ENCODE measurements at places on chromosomes 6 and 20.

- DNase-seq = no peak
Observed at GRCh38 chr6:7568021-7568420, 22.0 kb upstream of the SNRNP48 start.

DNA sequence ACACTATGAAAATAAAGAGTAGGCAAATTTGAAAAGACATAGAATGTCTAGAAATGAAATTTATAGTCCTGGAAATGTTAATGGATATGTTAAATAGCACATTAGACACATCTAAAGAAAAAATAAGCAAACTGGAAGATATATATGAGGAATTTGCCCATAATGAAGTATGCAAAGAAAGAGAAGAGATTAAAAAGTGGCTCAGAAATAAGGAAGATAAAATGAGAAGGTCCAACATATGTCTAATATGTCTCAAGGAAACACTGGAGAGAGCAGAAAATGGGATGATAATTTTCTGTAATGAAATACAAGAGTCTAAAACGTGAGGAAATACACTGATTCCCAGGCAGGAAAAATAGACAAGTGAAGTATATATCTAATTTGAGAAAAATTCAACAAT is 36.6 kb upstream of the ARID1B start:
- no peak for DNase-seq

GRCh38 chr6:43107344-43108062 is 31.4 kb downstream of the PTK7 start:
- DNase-seq = no peak

DNA sequence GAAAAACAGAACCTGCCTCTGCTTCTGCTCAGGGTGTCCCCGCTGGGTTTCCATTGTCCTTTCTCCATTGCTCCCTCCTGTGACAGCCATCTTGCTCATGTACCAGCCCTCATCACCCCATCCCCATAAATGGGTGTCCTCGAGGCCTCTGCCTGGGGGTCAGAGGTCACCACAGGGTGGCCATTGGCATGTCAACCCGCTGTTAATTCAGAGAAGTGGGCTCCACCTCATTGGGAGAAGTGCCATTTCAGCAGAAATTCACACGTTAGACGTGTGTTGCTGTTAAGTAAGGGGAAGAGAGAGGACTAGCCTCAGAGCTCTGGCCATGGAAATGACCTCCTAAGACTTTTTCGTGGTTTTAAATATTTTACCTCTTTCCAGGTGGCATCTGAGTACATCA is 71.9 kb downstream of the PTPN1 start:
- DNase-seq = no peak

- no peak for DNase-seq
Observed at GRCh38 chr6:5302220-5302946, 41.1 kb downstream of the FARS2 start.

DNA sequence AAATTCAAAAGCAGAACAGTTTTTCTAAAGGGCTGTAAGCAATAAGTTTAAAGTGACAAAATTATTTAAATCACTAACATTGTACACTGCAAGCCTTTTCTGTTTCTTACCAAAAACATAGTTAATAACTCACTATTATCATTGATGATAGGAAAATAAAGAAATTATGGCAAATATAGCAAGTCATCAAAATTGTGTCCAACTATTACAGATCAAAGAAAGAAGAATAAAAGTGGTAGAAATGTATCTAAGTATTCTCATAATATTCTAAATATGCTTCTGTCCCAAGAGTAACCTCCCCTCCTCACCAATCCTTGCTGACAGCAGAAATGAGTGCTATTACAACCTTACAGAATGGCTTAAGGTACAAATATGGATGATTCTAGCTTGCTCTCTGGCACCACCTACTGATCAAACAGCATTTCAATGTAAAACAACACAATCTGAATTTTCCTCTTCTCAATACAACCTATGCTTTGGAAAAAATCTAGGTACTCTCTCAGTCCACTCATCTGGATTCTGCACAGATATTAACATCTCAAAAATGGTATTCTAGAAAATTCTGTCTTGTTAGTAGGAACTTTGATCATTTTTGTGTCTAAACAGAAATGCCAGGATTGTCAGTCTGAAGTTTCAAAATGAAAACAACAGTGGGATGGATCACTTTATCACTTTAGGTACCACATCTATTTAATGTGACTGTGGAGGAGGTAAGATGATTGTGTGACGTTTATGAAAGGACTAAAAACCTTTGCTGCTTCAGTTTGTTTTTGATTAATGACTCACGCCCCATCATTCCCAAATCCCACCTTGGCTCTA is 40.9 kb downstream of the ZFP64 start:
- DNase-seq = no peak

DNA sequence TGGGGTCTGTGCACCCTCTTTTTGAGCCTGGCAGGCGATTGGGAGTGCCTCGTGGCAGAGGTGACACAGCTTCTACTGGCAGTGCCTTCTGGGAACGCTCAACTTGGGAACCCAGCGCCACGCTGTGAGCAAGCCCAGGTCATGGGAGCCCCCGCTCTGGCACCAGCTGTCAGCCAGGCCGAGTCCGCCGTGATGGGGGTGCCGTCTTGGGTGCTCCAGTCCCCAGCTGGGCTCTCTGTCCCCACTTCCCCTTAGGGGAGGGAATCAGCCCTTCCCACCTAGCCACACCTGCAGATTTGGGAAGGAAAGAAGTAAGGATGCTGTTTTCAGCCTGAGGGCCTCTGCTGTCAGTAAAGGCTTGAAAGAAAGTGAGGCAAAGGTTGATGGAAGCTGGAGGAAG is 31.0 kb upstream of the NTSR1 start:
- DNase-seq = no peak

DNA sequence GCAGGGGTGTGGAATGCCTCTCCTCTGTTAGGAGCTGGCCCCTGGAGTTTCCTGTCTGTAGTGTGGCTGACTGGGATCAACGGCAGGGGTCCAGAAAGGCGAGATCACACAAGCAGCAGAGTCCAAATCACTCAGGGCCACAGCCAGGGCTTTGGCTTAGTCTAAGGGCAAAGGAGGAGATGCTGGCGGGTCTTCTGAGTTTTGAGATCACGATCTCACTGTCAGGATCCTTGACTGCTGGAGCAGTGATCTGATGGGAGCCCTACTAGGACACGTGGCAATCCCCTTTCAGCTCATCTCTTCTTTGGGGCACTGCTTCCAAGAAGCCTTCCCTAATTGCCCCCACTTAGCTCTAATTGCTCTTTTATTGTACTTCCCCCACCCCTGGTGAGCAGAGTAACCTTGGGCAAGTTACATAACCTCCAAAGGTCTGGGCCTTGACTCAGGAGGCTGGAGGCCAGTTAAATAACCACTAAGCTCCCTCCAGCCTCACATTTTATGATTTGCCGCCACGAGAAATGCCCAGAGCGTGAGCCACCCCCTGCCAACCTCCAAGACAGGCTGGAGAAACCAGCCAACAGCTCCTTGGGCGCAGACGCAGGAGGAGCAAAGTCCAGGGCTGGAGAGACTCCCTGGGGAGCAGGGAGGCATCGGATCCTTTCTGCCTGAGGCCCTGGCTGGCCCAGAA is 12.0 kb downstream of the KCNK5 start:
- DNase-seq = no peak

DNA sequence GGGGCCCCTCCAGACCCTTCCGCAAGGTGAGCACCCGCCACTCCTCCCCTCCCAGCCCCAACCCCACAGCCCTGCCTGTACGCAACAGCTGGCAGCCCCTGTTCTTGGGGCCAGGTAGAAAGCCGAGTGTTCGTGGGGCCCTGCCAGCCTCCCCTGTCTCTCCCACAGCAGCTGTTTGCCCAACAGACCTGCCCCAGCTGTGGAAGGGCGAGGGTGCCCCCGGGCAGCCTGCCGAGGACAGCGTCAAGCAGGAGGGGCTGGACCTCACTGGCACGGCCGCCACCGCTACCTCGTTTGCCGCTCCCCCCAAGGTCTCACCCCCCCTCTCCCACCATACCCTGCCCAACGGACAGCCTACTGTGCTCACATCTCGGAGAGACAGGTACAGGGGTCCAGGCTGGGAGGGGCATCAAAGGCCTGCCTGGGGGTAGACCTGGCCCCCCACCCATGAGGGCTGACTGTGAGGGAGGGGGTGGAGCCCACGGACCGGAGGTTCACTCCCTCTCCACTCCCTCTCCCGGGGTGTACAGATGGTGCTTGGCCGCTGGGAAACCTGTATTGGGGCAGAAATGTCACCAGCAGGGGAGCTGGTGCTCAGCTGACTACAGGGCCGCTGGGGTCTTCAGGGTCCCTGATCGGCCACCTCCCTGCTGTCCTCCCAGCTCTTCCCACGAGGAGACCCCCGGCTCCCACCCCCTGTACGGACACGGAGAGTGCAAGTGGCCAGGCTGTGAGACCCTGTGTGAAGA is 41.1 kb downstream of the FOXP4 start:
- no peak for DNase-seq

- no peak for DNase-seq
Observed at GRCh38 chr6:113664909-113665308, 192.2 kb upstream of the MARCKS start.

DNA sequence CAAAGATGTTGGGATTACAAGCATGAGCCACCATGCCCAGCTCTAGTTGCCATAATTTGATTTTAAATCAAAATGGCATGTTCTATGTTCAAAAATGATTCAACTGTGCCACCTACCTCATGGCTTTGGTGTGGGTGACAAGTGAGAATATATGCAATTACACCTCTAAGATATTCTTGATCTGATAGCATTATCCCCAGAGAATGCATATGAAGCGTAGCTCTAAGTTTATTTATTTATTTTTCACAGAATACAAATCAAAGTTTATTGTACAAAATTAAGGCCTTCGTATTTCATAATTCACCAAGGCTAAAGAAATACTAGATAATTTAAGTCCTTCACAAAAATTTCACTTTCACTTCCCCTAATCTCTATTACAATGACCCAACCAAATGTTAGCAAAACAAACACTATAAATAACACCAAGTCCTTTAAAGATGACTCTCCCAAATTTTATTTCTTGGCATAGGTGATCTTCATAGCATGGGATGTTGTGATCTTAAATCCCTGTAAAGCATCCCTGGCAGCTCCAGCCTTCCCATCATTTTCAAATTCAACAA is 205.9 kb upstream of the TAB2 start:
- DNase-seq = no peak

All from dorsolateral prefrontal cortex (tissue), 122 donors.